ENCODE measurements at places on chromosomes 2 and 18.

DNA sequence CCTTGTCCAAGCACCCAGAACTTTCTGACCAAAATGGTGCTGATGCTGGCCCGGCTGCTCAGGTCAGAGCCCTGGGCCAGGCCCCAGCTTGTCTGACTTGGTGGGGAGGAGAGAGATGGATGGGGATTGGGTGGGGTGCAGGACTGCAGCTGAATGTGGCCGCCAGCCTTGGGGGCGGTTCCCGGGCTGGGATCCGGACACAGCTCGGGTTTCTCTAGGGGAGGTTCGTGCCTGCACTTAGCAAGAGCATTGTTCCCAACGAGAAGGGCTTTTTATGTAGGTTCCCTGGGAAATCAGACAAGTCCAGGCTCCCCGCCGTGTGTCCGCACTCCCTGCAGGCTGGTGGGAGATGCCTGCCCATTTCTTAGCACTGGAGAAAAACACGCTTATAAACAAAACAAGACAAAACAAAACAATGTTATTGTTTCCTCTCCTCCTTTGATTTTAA, 50.5 kb upstream of the HS6ST1 start:
- peak; percentile 74 for DNase-seq

- no peak for DNase-seq
Observed at GRCh38 chr2:233655043-233655442, 16.7 kb upstream of the UGT1A9 start.

GRCh38 chr2:152303951-152304350, 31.0 kb upstream of the FMNL2 start:
- DNase-seq, result no peak

- no peak for DNase-seq
Observed at GRCh38 chr2:96530144-96530430, 6.5 kb upstream of the ARID5A start.

DNA sequence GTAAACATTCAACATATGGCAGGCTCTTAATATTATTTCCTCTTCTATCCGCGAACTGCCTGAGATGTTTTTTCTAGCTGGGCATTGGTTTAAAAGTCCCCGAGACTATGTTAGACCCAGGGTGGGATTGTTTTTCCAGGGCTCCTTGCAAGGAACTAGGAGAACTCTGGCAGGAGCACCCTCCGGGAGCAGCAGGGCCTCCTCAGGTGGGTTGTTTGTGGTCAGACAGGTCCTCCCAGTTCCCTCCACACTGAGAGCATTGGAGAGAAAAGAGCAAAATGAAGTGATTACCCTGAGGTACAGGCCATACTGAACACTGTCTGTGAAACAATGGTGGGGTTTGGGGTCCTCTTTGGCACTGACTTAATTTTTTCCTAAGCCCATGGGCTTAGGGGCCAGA, 115.9 kb upstream of the LGALSL start:
- DNase-seq, result no peak

DNA sequence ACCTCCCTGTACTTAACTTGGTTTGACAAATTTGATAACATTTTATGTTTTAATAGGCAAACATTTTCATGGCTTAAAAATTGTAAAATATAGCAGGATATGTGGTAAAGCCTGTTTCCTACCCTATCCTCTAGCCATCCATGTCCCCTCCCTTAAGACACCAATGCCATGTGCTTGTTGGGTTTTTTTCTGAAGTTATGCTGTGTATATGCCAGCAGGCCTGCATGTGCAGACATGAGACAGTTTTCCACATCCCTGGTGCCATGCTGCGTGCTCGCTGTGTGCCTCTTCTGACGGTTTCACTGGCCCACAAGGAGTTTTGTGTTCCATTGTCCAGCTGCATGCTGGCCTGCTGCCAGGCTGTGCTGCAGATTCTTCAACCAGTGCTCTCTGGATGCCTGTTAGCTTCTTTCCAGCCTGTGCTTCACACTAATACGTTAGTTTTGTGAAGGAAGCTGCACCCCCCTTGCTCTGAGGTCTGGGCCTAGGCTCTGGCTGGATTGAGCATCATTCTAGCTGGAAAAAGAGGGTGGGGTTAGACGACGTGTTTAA, 16.9 kb downstream of the INPP4A start:
- DNase-seq, result peak; percentile 61

DNA sequence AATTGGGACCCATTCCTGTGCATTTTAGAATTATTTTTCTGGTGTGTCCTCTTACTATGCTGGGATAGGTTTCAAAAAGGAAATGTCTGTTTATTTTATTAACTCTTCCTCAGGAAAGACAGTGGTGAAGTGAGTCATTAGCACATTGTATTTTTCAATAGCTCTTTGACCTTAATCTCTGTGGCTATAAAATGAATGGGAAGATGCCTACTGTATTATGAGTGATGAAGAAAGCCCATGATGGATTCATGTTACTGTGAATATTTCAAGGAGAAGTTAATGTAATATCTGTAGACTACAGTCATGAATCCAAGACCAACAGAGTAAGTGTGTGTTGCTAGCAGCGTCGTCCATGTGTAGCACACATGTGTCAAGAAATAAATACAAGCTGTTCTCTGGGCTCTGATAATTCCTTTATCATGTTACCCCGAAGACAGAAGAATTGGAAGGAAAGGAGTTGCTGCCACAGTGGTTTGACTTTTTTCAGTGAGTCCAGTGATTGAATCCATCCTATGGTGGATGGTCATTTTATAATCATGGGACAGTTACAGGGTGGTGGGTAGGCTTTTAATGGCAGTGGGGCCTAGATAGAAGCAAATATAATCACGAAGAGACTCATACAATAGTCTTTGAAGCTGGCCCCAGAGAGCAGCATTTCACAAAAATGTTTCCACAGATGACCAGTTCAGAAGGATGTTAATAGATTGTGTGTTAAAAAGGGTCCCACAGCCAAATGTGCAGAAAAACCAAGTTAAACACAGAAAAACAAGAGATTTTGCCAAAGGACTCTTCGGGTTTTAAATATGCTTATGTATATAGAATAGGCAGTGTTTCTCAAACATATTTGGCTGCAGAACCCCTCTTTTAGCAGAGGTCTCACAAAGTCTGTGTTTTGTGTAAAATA, 239.7 kb upstream of the RASGRP3 start:
- DNase-seq, result no peak

DNA sequence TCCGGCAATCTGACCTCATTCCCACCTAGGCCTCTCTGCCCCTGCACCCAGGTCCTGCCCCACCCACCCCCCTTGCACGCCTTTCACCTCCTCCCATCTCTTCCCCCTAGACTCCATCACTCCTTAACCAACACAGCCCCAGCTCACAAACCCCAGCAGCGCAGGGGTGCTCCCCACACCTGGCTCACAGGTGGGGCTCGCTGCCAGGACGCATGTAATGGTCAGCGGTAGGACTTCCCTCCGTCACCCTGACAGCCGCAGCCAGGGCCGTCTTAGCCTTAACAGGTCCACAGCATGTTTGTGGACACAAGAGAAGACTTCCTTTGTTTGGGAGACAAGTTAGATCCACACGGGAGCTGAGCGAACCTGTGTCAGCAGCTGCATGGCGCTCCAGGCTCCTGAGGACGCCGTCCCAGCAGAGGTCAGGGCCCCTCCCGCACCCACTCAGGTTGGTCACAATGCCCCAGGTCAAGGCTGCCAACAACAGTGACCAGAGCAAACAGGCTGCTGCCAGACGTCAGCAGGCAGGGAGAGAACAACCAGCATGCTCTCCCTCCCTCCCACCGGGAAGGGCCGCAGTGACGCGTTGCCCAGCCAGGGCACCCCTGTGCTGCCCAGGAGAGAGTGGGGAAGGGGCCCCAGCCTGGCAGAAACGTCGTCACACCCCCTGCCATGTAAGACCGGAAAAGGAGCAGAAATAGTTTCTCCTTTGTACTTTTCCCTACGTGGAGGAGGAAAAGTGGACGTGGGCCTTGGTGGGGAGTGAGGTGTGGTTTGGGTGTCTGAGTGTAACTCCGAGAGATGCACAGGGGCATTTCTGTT, 68.0 kb downstream of the PXDN start:
- DNase-seq, result no peak

GRCh38 chr2:62586981-62587380, 81.0 kb upstream of the TMEM17 start:
- no peak for DNase-seq

GRCh38 chr2:155872396-155872795, 460.1 kb downstream of the NR4A2 start:
- DNase-seq, result no peak

- peak; percentile 93 for DNase-seq
Observed at GRCh38 chr2:205858881-205859441, 176.7 kb downstream of the NRP2 start.

All from tongue (tissue), 3 donors.